GDM1 (cell line): ENCODE measurements at places on chromosomes 1 and 21.

- no peak for DNase-seq
These were observed 492.3 kb downstream of the MRPL39 start for GRCh38 chr21:25115021-25115420.

- DNase-seq, result no peak
These were observed 98.3 kb downstream of the FAF1 start for GRCh38 chr1:50861772-50862171.

GRCh38 chr1:192831706-192832355 lies 23.0 kb downstream of the RGS2 start:
- no peak for DNase-seq

GRCh38 chr1:214404571-214405213 lies 123.7 kb downstream of the SMYD2 start:
- DNase-seq, result no peak

GRCh38 chr1:7290971-7291970 lies 479.8 kb upstream of the VAMP3 start:
- DNase-seq, result no peak

GRCh38 chr1:81554108-81554507 lies 246.6 kb upstream of the ADGRL2 start:
- no peak for DNase-seq

GRCh38 chr1:115183158-115183557 lies 93.9 kb upstream of the TSPAN2 start:
- no peak for DNase-seq

- no peak for DNase-seq
These were observed 229.4 kb downstream of the CACNA1E start for GRCh38 chr1:181712711-181713110.

DNA sequence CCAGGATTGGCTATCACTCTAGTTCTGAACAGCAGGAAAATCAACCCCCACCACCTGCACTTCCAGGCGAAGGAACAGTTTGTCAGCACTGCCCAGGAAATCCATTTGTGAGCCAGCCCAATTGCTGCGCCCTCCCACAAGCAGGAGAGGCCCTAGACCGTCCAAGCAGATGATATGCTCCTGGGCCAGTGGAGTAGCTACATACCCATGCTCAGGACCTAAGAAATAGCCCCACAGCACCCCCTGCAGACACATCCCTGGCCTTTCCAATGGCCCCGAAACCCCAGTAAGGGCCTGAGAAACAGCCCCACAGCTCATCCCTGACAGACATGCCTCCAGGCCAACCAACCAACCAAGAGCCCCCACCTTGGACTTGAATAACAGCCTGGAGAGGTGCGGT lies 111.5 kb upstream of the ZC3H11B start:
- DNase-seq, result no peak

DNA sequence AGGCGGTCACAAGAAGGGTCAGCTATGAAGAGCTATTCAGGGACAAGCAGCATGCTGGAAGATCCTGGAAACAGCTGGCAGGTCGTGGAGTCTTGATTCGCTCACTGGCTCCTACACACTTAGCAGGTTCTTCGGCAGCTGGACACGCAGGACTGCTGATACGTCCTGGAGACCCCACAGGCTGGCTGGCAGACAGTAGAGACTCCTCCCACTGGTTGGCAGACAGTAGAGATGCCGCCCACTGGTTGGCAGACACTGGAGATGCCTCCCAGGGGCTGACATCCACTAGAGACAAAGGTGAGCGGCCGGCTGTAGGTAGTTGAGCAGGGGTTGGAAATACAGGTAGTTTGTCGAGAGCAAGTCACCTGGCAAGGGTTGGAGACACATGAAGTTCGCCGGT lies 466 bp downstream of the KRTAP11-1 start:
- no peak for DNase-seq

- DNase-seq, result no peak
These were observed 24.9 kb downstream of the HMCN1 start for GRCh38 chr1:185759061-185759460.

- no peak for DNase-seq
These were observed 44.0 kb upstream of the GJB5 start for GRCh38 chr1:34710812-34711211.

DNA sequence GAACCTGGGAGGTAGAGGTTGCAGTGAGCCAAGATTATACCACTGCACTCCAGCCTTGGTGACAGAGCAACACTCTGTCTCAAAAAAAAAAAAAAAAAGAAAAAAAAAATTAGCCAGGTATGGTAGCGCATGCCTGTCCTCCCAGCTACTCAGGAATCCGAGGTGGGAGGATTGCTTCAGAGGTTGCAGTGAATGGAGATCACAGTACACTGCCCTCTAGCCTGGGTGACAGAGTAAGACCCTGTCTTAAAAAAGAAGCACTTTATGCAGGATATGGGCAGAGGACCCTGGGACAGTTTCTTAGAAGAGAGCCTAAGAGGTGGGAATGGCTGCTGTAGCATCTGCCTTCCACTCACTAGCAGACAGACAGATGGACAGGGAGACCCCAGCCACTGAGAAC lies 23.0 kb downstream of the IQGAP3 start:
- no peak for DNase-seq

DNA sequence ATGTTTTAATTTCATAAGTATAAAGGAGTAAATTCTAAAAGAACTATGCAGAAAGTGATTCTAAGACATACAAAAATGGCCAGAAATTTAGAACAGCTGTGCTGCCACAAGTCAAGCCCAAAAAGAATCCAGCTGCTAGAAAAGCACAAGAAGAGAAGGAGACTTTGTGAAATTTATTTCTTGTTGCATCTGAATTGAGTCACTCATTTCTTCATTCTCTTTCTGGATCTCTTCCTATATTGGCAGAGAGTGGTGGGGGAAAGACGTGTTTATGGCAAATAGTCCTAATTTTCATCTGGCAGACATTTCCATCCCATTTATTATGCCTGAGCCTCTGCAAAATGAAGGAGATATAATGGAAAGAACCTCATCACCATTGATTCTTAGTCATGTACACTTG lies 139.6 kb upstream of the CTTNBP2NL start:
- DNase-seq, result no peak

GRCh38 chr1:53871221-53871620 lies 18.4 kb downstream of the YIPF1 start:
- no peak for DNase-seq

DNA sequence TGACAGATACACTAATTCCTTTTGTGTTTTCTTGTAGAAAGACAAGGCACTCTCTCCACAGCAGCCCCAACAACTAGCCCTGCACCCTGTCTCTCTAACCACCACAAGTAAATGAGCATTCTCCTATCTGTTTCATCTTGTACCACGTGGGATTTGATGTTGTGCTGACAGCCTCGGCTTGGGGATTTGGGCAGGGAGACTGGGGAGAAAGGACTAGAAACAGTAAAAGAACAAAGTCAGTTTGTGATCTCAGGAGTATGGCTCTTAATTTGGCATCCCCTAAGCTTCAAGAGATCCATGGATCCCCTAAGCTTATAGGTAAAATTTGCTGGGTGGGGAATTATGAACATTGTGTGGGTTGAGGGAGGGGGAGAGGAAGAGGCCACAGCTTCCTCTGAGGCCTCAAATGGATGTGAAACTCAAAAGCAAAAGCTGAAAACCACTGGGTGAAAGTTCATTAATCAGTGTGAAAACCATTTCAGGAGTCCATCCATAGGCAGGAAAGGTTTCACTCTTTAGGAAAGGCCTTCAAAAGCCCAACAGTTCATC lies 3.1 kb downstream of the C1orf162 start:
- DNase-seq, result peak; percentile 36

GRCh38 chr1:154253671-154254070 lies 18.8 kb upstream of the HAX1 start:
- DNase-seq, result no peak

DNA sequence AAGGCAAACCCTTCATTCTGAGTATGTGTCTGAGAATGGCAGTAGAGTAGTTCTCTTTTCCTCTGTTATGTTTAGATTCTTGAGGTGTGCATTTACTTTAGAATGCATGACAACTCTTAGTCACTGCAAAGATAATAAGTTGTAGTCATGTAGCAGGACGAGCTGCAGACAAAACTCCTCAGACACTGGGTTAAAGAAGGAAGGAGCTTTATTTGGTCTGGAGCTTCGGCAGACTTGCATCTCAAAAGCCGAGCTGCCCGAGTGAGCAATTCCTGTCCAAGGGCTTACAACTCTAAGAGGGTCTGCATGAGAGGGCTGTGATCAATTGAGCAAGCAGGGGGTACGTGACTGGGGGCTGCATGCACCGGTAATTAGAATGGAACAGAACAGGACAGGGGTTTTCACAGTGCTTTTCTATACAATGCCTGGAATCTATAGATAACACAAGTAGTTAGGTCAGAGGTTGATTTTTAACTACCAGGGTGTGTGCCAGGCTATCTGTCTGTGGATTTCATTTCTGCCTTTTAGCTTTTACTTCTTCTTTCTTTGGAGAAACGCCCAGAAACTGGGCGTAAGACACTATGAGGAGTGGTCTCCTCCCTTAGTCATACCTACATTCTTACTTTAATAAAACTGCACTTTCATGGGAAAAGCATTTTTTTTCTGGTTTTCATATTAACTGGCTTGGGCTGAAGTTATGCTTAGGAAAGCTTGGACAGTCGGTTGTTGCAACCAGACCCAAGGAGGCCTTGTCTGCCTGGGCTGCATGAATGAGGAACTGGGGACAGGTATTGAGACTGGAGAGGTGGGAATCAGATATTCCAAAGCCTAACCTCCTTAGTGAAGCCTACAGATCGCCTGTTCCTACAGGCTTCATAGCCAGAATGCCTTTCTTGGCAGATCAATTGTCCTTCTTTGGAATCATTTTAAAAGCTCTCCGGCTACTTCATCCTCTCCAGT lies 115.1 kb downstream of the RHOU start:
- DNase-seq, result no peak

- no peak for DNase-seq
These were observed 12.7 kb downstream of the DRAXIN start for GRCh38 chr1:11704194-11704529.

DNA sequence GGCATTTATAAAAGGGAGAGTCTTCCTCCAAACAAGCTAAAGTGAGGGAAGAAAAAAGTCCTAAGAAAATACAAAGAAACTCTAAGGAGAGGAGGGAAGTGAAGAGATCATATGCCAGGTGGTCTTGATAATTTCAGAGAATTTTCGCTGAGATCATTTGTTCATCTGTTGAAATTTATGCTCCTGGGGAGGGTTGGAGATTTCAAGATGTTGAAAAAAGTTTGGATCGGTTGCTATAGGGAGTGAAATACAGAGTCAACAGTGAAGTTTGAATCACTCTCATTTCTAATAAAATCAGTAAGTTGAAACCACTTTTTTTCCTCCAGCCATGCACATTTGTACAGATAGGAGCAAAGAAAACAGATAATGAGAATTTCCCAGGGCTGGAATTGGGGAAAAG lies 299.1 kb upstream of the ADAMTS5 start:
- DNase-seq, result no peak

GRCh38 chr1:237164406-237165352 lies 122.7 kb downstream of the RYR2 start:
- no peak for DNase-seq

DNA sequence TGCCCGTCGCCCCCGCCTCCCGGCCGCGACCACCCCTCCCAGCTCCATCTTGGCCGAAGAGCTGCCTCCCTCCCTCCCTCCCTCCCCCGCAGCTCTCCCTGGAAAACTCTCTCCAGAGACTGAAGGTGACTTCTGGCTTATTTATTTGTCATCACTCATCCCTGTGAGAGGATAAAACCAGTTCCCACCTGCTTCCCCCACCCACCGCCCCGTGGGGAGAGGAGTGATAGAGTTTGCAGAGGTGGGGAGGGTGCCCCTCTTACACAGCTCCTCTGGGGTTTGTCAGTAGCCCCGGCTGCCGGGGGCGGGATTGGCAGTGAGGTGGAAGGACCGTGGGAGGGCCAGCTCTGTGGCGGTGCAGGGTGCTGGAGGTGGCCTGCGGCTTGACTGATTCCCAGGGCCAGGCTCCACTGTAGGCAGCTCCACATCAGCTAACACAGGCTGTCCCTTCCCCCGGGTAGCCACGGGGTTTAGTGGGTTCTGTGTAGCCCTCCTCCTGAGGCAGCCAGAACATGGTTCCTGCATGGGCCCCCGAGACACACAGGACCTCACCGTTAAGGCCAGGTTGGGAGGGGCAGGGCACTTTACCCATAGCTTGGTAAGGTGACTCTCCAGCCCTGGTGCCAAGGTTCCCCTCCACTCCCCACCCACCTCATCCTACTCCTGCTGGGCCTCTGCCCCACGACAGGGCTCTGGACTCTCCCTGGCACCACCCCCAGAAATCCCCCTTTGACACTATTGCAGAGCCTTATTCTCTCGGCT lies 62.2 kb downstream of the ELK4 start:
- DNase-seq, result no peak

DNA sequence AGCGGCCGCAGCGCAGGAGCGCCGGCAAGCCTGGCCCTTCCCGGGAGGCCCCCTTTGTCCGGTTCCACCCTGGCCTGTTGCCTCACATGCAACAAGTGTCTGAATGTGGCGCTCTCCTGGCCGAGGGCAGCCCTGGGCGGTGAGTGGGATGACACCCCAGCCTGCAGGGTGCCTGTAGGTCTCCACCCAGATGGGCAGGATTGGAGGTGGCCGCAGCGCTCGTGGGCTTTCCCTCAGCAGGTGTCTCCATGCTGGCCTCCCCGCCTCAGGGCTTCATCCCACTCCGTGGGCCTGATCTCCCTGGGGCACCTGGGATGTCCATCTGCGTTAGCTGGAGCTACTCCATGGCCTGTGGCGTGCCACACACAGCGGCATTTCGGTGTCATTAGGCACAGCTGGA lies 1.5 kb downstream of the MIB2 start:
- DNase-seq, result no peak

- no peak for DNase-seq
These were observed 43.6 kb upstream of the A3GALT2 start for GRCh38 chr1:33364565-33364918.

DNA sequence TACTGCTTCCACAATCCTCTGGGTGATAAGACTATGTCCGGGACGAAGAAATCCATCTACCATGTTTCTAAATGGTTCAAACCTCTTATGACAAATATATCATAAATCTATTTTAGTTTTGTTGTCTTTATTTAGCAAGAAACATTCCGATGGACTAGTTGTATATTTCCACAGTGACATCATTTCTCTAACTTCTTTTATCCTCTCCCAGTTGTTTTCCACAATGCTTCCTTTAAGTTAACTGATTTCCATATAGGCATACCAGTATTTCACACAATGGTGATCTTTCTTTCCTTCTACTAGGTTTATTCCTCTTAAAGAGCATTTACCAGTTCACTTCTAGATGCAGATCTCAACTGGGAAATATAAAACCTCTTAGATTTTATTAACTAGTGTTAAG lies 44.8 kb downstream of the USP1 start:
- DNase-seq, result no peak

GRCh38 chr21:31159808-31160207 lies 121.5 kb upstream of the KRTAP19-8 start:
- DNase-seq, result no peak

GRCh38 chr1:170700842-170701615 lies 37.1 kb downstream of the PRRX1 start:
- DNase-seq, result no peak
